DND-41 (cell line): ENCODE measurements at places on chromosomes 3 and 15.

DNA sequence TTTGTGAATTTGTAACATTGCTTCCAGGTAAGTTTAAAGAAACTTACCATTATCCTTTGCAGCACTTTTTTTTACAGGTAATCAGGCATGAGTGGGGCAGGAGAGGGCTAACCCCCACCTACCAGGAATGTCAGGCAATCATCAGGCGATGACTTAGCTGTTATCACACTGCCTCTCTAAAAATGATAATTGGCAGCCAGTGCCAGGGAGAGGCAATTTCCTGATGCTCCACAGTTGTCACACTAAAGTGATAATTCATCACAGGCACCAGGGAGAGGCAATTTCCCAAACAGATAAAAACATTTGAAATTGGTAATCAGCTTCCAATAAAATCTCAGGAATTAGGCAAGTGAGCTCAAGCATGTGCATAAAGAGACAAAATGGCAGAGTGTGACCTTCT, 26.3 kb downstream of the NSUN3 start:
- H3K27ac ChIP-seq: no peak overlapping the region
- no peaks in the 10 kb centered on the region for H3K4me1 ChIP-seq
- peaks cover 36% of the 10 kb centered on the region; the same call in 1 of the 2 replicates for H3K36me3 ChIP-seq
- H3K4me3 ChIP-seq: no peak overlapping the region

- H3K4me1 ChIP-seq: no peaks in the 10 kb centered on the region
- no peaks in the 10 kb centered on the region for H3K27me3 ChIP-seq
- no peak for DNase-seq
- no peaks in the 10 kb centered on the region; the same call in 1 of the 2 replicates for H3K36me3 ChIP-seq
Observed at GRCh38 chr15:22944651-22945050, 35.5 kb downstream of the CYFIP1 start.

GRCh38 chr3:188595890-188596376, 442.0 kb downstream of the LPP start:
- no peak for DNase-seq
- H3K27me3 ChIP-seq: no peaks in the 10 kb centered on the region
- H3K27ac ChIP-seq: no peak overlapping the region

DNA sequence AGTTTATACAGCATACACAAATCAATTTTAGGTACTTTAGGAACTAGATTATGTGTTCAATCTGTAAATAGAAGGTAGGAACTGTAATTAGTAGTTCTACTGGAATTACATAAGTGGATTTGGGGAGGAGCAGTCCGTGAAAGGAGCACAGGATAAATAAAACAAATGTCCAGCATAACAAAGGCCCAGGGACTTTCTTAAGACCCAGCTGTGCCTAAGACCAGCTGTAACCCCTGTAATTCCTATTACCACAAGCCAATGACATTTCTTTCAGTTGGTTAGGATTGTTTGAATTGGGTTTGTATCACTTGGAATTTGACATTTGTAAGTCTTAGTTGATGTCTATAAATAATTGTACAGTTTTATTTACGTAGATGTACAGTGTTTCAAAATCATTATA, 4.8 kb upstream of the ZBTB20 start:
- H3K4me3 ChIP-seq: no peak overlapping the region
- H3K36me3 ChIP-seq: no peaks in the 10 kb centered on the region
- H3K4me1 ChIP-seq: peaks cover 10% of the 10 kb centered on the region
- H3K27ac ChIP-seq: no peak overlapping the region

GRCh38 chr3:153639631-153640030, 477.6 kb downstream of the RAP2B start:
- no peak overlapping the region for H3K4me3 ChIP-seq
- DNase-seq: no peak
- H3K4me1 ChIP-seq: no peaks in the 10 kb centered on the region
- no peaks in the 10 kb centered on the region for H3K36me3 ChIP-seq

DNA sequence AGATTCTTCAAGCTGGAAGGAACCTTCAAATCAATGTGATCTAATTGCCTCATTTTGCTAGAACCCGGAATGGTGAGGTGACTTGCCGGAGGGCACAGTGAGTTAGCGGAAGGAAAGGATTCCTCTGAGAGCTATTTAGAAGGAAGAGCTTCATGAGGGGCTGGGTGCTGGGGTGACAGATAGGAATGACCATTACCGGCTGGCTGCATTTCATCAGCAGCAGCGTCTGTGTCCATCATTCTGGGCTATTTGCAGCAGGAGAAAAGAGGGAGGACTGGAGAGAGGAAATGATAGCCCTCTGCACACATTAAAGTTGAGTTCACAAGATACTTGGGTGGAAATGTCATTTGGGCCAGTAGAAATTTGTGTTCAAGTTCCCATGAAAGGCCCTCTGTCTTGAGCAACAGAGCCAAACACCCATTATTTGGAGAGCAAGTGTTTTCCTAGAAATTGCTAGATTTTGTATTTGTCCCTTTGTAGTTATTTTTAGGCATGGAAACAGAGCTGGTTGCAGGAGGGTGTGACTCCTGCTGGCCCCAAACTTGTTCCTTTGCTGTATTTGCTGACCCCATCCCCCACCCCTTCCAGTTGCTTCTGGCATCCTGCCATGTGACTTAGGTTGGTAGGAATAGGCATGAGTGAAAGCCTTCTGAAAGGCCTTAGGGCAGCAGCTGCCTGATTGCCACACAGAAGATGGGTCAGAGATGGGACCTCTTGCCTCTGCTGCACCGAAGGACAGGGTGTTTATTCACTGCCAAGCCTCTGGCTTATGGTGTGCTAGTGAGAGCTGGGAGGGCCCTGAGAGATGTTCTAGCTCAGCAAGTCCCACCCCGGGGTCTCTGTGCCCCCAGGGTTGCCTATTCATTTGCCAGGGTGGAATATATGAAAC, 87.5 kb upstream of the PLXNA1 start:
- peak; percentile 21 for DNase-seq
- H3K4me3 ChIP-seq: no peak overlapping the region
- H3K36me3 ChIP-seq: no peaks in the 10 kb centered on the region; the same call in 1 of the 2 replicates
- H3K27ac ChIP-seq: no peak overlapping the region
